Stimulated activated CD8-positive, alpha-beta memory T cell treated with anti-CD3 and anti-CD28 coated beads, Interleukin-12 subunit alpha, Interleukin-12 subunit beta, amount 100 ng/mL, for 1 hour (primary cell): ENCODE measurements at places on chromosomes 2 and 18.

- DNase-seq: no peak
Measured at GRCh38 chr2:101902169-101902568, 89.6 kb upstream of the IL1R2 start.

- no peak for DNase-seq
Measured at GRCh38 chr2:101556033-101556459, 81.1 kb upstream of the RFX8 start.

DNA sequence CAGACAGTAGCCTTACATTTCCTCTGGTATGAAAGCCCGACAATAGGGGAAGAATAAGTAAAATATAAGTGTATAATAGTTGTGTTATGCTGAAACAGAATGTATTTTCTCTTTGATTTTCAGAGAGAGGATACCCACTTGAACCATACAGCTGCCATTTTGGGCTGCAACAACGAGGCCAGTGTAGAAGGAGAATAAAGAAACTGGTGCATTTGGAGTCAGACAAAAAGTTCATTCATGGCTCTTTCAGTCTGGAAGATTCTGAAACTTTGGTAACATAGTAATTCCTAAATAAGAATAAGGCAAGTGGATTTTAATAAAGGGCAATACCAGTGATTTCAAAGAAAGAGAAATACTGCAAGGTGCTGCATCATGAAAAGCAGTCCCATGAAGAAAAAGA lies 610.9 kb downstream of the LRP1B start:
- DNase-seq: no peak

GRCh38 chr2:161954103-161954502 lies 119.9 kb downstream of the DPP4 start:
- no peak for DNase-seq

DNA sequence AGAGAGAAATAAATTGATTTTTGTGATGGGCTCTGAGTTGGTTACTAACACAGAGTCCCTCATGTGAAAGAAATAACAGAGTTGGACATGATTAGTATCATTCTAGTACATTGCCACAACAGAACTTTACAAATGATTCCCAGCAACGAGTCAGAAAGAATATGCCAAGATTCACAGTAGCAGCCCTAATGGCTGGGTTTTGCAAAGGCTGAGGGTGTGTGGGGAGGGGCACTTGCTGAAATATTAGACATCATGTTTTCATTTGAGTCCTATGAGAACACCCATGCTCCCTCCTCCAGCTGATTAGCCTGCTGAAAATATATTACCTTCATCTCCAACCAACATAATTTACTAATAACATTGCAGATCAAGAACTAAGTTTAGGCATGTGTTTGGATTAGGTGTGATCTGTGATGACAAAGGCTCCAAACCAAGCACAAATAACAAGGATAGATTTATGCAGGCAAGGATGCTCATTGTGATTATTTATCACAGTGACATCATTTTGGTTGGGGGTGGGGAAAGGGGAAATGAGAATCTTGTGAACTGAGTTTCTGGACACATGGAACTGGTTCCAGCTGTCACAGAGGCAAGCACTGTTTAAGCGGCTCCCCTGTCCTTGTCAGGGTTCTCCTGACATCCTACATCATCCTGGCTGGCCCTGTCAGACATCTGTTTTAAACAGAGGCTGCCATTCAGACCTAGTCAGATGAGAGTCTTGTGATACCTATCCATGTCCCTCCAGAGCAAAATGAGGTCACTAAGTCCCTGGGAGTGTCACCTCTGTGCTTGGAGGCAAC lies 205.8 kb upstream of the NCKAP5 start:
- DNase-seq: no peak
